Chondrocyte (in vitro differentiated cells): ENCODE measurements at places on chromosomes 3 and 15.

- DNase-seq: no peak
These were observed 314.1 kb upstream of the IL12A start for GRCh38 chr3:159674583-159674982.

DNA sequence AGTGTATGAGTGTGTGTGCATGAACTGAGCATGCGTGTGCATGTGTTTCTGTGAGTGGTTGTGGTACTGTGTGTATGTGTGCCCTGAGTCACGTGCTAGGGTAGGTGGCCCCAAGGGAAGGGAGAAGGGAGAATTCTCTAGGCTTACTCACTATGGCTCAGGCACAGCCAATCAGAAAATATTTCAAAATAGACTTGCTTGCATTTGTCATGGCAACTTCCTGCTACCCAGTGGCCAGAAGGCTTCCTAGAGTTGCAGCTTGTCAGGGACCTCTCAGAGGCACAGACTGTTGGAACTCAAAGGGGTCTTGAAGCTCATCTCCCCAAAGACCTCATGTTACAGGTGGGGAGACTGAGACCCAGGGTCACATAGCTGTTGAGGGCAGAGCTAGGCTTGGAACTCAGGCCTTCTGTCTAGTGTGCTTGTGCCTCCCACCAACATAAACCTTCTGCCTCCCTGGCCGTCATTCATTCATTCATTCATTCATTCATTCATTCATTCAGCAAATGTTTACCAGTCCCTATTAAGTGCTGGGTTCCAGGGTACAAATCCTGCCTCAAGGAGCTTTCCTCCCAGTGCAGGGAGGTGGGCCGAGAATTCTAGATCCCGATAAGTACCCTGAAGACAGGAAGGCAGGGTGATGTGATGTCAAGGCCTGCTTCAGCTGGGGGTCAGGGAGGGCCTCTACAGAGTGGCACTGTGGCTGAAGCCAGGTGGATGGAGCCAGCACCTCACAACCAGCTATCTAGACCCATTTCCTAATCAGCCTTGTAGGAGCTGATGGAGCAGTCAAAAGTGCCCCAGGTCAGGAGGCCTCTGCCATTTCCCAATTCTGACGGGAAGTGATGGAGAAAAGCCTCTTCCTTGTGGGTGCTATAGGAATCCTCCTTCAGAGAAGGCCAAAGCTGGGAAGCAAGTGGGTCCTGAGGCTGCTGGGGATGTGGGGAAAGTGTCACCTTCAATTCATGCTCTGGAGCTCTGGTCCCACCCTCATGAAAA is 10.9 kb upstream of the RFT1 start:
- no peak for DNase-seq

DNA sequence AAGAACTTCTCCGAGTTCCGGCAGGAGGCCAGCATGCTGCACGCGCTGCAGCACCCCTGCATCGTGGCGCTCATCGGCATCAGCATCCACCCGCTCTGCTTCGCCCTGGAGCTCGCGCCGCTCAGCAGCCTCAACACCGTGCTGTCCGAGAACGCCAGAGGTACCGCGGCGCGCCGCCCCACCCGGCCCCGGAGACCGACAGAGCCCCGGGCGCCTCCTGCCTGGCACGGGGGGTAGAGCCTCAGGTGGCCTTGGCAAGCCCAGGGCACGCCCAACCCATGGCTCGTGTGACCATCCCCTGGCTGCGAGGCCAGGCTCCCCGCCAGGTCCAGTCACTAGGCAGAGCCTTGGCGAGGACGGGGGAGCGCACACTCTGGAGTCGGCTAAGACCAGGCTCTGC is 134.1 kb downstream of the LRRK1 start:
- DNase-seq: no peak

DNA sequence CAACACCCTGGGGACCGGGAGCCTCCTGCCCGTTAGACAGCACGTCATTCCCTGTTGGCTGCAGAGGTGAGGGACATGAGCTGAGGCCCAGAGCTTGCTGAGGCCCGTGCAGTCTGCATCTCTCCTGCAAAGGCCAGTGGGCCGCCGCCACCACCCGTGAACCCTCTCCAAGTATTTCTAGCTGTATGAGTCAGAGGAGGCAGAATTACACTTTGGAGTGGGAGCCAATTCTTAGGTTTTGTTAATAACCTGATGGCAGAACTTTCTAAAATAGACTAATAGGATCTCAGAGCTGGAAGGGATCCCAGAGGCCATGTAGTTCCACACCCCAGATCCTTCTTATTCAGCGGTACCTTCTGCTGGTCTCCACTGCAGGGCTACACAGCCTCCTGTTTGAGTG is 335.2 kb upstream of the CTDSPL start:
- DNase-seq: no peak

DNA sequence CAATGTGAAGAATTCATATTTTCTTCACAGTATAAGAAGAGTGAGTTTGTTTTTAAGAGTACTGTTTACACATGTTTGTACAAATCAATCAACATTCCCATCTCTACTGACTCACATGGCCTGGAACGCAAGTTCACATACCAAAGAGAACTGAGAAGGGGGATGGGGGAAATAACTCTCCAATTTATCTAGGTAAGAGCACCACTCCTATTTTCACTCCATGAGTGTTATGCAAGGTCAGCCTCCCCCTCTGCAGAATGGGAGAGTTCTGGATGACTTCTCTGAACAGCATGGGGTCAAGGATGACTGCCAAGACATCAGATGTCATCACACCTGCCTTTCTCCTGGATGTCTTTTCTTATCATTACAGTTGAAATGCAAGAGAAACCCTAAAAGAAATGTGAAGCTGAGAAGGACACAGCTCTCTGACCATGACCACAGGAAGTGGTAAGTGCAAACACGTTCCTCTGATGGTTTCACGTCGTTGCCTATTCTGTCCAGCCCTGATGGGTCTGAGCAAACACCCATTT is 95.2 kb downstream of the SEMA6D start:
- DNase-seq: no peak
